ENCODE measurements at places on chromosomes 11 and 22.

GRCh38 chr11:99020352-99021225 is at the start of gene CNTN5:
TSS of gene CNTN5 (plus strand) at chr11:99020949.
- DNase-seq = peak; percentile 1

GRCh38 chr11:19253817-19254216 is 13.1 kb upstream of the E2F8 start:
- no peak for DNase-seq

- no peak for DNase-seq
Measured at GRCh38 chr11:28011813-28012212, 96.1 kb downstream of the KIF18A start.

- DNase-seq = peak; percentile 57
Measured at GRCh38 chr11:47033439-47033838, 96.9 kb downstream of the CSTPP1 start.

DNA sequence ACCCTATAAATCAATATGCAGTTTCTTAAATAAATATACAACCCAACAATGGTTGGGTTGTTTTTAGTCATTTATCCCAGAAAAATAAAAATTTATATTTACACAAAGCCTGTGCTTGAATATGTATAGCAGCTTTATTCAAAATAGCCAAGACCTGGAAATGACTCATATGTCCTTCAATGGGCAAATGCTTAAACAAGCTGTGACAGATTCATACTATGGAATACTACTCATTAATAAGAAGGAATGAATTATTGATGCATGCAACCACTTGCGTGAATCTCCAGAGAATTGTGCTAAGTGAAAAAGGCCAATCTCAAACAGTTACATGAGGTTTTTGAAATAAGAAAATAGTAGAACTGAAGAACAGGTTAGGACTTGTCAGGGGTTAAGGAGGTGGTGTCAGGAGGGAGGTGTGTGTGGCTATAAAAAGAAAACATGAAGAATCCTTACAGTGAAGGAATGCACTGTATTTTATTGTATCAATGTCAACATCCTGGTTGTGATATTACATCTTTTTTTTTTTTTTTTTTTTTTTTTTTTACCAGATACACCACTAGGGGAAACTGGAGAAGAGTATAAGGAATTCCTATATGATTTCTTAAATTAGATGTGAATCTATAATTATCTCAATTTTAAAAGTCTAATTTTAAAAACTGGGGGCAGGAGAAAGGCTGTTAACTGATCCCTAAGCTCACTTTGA is 82.4 kb upstream of the CD44 start:
- no peak for DNase-seq

- no peak for DNase-seq
Measured at GRCh38 chr11:30830681-30831080, 244.5 kb upstream of the MPPED2 start.

- DNase-seq = no peak
Measured at GRCh38 chr11:105609341-105609781, 512 bp upstream of the GRIA4 start.
